CD4-positive, alpha-beta T cell treated with Interferon alpha-2 for 1 hour (primary cell): ENCODE measurements at places on chromosomes 2 and 18.

DNA sequence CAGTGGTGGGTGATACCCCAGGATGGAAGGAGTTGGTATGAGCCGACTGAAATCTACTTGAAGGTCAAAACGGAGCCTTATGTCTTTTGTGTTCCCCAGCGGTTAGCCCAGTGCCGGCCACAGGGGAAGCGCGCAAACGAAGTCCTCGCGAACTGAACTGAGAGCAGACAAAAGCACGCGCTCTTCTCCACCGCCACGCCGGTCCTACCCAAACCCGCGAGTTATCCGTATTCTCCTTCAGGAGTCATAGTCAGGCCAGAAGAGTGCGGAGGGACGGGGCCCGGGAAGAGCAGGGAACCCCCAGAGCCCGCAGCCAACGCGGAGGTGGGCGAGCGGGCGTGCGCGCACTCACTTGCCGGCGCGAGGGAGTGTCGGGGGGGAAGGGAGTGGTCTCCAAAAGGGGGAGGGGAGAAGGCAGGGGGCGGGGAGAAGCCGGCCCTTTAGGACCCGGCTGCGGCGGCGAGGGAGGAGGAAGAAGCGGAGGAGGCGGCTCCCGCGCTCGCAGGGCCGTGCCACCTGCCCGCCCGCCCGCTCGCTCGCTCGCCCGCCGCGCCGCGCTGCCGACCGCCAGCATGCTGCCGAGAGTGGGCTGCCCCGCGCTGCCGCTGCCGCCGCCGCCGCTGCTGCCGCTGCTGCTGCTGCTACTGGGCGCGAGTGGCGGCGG, at the start of gene IGFBP2:
IGFBP2 (plus strand) TSS at position 469 of the 664 bp plus-strand sequence; CDS start at position 573, 104 bp downstream.
- peak; percentile 3 for DNase-seq

DNA sequence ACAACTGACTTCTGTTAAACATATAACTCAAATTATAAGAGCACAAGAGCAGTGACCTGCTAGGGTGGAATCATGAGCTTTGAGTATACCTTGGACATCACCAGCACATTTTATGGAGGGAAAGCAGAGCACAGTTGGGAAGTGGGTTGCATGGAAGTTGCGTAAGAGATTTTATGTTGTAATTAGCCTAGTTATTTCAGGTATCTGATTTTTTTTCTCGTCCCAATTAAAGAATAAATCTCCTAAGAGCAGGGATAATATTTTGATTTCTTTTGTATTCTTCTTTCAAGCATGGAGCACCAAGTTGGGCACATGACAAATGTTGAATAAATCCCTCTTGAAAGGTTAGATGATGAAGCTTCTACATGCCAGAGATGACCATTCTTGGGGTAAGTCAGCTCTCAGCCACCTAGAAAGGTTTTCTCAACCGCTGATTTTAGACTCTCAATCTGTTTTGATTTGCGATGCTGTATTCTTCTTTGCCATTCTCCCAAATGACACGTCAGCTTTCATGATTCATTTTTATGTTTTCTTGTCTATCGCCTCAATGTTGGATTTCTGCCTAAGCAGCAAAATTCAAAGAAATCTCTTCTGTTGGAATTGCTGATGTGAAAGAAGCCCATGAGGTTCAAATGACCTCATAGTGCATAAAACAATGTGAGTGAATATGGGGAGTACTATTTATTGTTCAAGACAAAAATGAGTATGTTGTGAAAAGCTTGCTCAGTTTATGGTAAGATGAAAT, 15.3 kb upstream of the FN1 start:
- no peak for DNase-seq

- no peak for DNase-seq
Observed at GRCh38 chr2:139813340-139813739, 1033.2 kb upstream of the NXPH2 start.

DNA sequence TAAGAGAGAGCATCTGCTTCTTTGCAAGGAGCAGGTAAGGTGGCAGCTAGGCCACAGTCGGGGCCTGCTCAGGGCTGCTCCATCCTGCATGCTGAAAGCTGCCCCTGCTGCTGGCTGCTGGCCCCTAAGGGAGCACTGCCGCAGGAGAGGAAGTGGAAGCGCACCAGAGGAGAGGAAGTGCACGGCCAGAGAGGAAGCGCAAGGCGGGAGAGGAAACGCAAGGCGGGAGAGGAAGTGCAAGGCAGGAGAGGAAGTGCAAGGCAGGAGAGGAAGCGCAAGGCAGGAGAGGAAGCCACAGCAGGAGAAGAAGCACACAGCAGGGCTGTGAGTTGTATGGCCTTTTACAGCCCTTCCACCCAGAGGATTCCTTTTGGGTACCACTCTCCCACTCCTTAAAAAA, 539.0 kb upstream of the TNP1 start:
- peak; percentile 31 for DNase-seq

DNA sequence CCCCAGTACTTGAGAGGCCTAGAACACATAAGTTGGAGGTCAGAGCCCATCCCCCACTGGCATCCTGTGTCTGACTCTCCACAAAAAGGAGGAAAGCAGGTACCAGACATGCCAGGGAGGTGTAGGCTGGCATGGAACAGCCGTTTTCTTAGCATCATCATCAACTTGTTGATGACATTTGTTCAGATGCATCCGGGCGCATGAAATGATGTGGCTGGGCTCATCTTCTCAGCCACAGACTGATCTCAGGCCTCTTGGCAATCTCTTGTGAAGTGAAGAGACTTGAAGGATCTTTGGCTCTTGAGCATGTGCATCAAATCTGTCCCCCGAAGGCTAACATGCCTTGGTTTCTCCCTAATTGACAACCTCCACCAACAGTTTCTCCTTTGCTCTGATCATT, 243.3 kb downstream of the TSN start:
- no peak for DNase-seq

GRCh38 chr2:10860814-10861325, 48.3 kb upstream of the PDIA6 start:
- DNase-seq, result no peak

GRCh38 chr2:239163688-239164334, 237.0 kb downstream of the HDAC4 start:
- DNase-seq, result no peak

GRCh38 chr2:16900405-16901025, 234.9 kb upstream of the CYRIA start:
- DNase-seq, result no peak

- DNase-seq, result no peak
Observed at GRCh38 chr2:201907563-201907881, 101.2 kb downstream of the CDK15 start.

DNA sequence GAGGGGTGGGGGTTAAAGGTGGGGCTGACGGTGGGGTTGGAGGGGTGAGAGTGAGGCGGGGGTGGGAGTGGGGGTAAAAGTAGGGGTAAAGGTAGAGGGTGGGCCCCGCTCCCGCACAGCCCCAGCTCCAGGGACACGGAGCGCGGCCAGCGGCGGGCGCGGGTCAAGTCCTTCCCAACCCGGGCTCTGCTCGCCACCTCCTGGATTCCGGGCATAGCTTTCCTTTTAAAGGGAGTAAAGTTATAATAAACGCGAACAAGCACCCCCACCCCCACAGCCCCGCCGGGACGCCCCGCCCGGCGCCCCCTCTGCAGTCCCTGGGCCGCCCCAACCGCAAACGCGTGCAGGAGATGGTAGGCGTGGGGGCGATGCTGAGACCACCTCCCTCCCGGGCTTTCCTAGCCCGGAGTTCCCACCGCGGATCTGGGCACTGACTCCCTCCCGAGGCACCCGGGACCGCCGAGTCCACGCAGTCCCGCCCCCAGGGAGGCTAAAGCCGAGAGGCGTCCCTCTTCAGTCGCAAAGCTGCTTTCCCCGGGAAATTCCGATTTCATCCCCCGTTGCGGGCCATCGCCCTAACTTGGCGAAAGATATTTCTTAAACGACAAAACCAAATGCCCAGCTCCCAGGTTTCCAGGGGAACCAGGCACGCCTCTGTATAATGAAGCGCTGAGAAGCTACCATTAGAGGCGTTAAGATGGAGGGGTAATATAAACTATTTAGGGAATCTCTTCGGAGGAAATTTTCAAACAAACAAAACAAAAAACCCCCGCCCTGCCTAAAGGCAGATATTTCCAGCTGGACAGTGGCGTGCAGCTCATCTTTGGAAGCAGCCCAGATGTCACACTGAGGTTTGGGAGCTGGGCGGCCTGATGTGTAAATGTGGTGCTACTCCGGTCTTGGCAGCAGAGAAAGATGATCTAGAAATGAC, at the start of gene LIMS2:
LIMS2 (minus strand) TSS at position 200 of the 931 bp plus-strand sequence. CDS start 506 bp downstream, outside the sequence.
- no peak for DNase-seq

GRCh38 chr2:117981810-117982209, 32.1 kb downstream of the CCDC93 start:
- no peak for DNase-seq

DNA sequence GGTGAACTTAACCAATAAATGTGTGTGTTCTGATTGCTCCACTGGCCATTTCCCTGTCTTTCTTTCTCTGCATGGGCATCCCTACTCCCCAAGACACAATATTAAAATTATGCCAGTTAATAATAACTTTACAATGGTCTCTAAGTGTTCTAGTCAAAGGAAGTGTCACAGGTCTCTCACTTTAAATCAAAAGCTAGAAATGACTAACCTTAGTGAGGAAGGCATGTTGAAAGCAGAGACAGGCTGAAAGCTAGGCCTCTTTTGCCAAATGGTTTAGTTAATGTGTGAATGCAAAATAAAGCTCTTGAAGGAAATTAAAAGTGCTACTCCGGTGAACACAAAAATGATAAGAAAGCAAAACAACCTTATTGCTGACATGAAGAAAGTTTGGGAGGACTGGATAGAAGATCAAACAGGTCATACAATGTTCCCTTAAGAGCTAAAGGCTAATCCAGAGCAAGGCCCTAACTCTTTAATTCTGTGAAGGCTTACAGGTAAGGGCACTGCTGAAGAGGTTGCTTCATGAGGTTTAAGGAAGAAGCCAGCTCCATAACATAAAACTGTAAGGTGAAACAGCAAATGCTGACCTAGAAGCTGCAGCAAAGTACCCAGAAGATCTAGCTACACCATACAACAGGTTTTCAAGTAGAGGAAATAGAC, 44.0 kb upstream of the ARHGAP15 start:
- no peak for DNase-seq

DNA sequence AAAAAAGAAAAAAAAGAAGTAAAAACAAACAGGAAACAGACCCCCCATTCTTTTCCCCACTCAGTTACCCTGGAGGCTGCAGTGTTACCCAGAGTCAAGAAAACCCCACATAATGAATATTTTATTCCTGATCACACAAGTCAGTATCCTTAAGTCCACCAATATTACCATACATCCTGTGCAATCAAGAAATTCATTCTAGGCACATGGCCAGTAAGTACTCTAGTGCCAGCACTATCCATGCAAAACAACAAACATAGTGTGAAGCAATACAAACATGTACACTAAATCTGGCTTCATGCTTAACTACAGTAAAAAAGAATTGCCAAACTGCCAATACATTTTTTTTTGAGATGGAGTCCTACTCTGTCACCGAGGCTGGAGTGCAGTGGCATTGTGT, 111.6 kb downstream of the FAM168B start:
- no peak for DNase-seq

GRCh38 chr18:67621049-67621713, 104.7 kb upstream of the DSEL start:
- no peak for DNase-seq

DNA sequence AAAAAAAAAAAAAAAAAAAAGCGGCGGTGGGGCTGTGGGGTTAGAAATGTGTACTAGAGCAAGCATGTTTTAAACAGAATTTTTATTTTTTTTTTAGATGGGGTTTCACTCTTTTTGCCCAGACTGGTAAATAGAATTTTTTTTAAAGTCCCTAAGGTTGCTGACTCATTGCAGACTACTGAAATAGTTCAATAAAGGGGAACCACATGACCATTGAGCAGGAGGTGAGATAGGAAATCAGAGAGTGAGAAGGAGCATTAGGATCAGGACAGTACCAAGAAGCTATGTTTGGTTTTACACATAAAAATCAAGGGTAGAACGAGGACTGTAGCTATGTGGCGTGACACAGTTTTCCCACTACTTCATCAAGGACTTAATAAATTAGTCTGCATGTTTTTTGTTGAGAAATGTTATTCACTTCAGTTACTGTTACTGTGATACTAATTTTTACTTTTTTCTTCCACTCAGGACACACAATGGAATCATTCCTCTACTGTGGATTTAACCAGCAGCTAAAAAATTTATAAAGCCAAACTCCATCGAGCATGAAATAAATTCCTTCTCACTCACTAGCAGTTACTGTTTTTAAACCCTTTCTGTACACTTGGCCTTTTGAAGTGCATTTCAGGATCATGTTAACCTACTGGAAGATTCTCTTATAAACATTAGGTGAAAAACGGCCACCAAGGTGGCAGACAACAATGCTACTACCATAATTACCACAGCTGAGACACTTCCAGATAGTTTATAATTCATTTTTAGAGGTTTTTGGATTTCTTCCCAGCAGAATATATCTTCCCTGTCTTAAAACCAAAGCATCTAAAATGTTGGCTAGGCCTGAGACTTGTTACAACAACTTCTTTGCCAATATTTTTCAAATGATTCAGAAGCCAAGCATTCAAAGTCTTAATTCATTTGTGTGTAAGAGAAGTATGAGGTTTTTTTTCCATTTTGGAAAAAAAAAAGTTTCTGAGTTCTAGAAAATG, 33.2 kb downstream of the LAMA1 start:
- no peak for DNase-seq

GRCh38 chr18:12479982-12480381, 72.3 kb downstream of the PRELID3A start:
- DNase-seq, result no peak

- no peak for DNase-seq
Observed at GRCh38 chr2:28643327-28643726, 108.3 kb upstream of the PPP1CB start.

GRCh38 chr2:173350383-173350782, 4.3 kb upstream of the CDCA7 start:
- DNase-seq, result no peak
